ENCODE measurements at places on chromosomes 7 and 10.

DNA sequence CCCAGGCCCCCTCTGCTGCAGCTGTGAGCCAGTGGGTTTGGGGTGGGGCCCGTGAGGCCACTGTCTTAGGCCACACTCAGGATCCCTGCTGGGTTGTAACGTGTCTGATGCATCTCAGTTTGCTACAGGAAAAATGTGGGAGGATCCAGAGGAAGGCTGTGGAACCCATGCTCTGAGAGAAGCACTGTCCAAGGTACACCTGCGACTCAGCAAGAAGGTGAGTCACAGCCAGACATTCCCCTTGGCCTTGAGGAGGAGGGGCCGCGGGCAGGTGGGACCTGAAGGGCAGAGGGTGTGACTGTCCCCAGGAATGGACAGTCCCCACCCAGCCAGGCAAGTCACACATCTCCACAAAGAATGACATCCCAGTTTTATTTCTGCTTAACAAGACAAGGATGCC, 27.8 kb upstream of the C10orf120 start:
- DNase-seq = no peak

DNA sequence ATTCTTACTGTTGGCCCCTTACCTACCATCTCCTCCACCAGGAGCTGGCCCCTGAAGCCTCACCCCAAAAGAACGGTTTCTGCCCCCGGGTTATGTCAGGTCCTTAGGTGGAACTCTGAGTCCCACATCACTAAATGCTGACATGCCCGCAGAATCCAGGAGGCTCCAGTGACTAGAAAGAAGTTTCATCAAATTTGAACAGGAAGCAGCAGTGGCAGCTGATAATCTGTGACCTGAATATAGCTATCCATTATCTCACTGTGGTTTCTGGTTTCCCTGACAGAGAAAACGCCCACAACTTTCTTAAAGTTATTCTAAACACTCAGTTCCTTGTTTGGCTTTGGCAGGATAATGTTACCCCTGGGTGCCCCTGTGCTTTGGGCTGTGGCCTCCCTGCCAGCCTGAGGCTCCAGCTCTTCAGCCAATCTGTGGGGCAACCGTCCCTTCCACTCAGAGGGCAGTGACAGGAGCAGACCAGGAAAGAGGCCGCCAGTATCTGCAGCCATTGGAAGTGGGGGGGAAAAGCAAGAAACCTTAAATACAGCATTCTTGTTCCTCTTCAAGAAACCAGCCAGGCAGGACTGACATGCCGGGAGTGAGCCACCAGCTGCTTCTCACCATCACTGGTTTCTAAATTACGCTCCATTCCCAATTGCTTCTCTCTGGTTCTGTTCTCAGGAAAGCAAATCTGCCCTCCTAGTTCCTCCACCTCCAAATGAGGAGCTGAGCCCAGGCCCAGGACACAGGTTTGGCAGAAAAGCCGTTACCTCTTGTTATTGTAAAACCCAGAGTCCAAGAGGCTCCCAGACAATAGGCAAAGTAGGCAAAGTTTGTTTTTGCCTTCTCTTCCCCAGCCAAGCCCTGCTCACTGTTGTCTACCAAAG, 41.2 kb upstream of the VCL start:
- DNase-seq = peak; percentile 81

DNA sequence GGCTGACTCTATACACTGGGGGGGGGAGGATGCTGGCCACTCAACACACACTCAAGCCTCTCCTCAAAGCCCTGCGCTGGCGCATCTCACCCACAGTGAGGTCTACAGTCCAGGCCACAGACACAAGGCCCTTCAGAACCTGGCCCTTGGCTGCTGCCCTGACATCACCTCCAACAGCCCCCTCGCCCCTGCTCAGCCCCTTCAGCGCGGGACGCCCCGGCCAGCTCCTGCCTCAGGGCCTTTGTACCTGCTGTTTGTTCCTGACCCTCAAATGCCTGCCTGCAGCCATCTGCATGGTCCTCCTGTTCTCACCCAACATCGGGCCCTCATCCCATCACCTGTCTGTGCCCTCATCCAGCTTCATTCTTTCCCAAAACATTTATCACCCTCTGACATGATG, 572.6 kb downstream of the DNAJB6 start:
- no peak for DNase-seq

- no peak for DNase-seq
Measured at GRCh38 chr7:3888096-3888495, 587.0 kb downstream of the SDK1 start.

- DNase-seq = no peak
Measured at GRCh38 chr10:14859043-14859442, 19.6 kb upstream of the SUV39H2 start.

DNA sequence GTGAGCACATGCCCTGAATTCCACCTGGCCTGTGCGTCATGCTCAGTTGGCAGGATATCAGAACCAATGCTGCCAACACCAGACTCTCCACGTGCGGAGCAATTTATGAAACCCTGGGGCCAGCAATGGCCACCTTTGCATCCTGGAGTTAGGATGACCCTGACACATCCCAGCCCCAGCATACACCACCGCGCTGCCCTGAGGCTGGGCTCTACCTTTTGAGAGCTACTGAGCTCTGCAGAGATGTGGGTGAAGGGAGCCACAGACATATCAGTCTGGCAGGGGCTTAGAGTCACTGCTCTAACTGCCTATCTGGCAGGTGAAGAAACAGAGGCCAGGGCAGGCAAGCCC, 41.9 kb downstream of the SYPL1 start:
- no peak for DNase-seq

DNA sequence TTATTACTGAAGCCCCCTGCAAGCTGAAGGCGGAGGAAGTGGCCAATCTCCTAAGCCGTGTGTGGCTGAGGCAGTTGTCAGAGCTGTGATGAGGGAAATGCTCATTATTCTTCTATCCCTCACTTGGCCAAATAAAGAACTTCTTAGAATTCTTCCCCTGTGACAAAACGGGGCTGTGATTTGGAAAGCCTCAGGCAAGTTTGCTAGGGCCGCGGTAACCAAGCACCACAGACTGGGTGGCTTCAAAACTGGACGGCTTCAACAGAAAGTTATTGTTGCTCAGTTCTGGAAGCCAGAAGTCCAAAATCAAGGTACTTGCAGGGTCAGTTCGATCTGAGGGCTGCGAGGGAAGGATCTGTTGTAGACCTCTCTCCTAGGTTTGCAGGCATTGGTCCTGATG, 72.3 kb upstream of the STEAP1B start:
- no peak for DNase-seq

DNA sequence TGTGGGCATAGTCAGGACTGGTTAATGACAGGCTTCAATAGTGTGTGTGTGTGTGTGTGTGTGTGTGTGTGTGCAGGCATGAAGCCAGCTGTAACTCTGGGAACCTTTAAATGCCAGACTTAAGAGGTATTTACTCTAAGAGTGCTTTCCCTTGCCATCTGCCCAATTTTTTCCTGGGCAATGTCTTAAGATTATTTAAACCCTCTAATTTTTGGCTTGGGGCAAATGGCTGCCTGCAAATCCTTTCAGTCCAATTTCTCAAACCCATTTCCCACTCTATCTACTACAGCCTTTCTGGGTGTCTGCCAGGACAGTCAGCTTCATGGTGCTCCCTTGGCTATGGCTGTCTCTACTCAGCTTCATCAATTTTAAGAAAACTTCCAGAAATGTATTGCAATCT, 62.6 kb upstream of the C1GALT1 start:
- DNase-seq = no peak

DNA sequence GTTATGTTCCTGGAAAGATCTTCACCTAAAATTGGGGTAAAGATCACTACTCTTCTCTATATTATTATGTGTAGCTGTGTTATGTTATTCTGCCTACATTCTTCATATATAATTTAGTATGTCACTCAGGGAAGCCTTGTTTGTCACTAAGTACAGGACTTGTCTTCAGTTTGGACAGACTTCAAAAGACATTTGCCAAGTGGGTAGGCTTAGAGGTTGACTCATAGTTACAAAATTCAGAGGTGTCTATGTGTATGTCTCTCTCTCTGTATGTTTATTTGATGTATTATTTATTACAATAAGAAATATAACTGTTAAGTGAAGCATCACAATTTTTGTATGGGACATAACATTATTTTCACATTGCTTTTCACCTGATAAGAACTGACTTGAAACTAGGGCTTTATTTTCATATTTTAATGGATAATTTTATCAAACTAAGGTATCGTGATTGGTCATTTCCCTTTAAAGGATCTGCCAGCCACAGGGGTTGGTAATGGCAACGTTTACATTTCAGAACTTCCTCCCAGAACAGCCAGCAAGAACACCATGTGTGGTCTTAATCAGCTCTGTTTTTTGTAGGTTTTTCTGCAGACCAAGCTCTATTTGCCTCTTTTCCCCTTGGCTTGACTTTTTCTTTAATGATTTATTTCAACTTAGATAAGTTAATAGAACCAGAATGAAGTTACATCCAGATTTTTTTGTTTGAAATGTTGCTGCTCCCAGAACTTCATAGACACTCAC, 262.1 kb upstream of the CACNA2D1 start:
- no peak for DNase-seq

GRCh38 chr7:33722383-33723101, 182.8 kb upstream of the BMPER start:
- DNase-seq = no peak

DNA sequence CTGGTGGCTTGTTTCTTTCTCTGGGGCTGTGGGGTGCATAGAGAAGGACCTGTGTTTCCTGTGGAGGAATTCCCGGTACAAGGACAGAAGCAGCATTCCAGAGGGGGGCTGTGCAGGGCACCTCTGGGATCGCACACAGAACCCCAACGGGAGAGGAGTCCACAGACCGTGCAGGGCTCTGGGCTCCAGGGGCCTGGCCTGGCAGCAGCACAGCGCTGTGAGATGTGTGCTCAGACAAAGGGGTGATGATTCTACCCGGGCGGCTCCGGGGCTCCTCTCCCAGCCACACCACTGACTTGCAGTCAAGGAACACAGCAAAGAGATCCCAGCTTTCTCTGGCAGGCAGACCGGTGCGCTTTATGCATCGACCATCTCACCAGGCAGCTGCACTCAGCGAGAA, 6.9 kb upstream of the SHH start:
- DNase-seq = no peak

GRCh38 chr10:96263669-96264068, 7.7 kb downstream of the BLNK start:
- no peak for DNase-seq

DNA sequence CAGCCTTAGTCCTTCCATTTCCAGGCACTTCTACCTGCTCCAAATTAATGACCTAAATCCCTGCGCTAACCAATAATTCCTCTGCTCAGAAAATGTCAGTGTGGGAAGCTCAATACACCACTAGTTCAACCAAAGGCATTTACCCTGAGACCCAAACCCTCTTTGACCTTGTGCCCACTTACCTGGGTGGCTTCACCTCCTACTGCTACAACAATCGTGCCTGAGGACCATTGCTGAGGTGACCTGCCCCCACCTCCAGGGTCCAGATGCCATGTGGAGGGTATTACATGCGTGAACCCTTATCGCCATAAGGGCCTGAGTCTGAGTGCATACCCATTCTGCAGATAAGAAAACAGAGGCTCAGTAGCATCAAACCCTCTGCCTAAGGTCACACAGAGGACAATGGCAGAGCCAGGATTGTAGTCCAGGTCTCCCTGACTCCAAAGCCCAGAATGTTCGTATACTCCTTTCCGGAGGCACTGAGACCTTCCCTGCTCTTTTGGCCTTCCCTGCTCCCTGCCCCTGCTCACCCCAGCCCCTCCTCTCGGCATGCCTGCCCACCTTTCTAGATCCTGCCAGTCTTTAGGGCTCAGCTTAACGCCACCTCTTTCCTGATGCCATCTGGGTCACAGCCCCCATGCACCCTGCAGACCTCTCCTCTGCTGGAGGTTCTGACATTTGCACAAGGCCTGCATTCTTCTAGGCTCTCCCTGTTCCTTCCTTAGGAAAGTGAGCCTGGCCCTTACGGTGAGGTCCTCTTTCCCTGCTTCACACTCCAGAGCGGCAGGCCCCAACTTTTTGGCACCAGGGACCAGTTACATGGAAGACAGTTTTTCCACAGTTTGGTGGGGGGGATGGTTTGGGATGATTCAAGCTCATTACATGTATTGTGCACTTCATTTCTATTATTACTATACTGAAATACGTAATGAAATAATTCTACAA, 94.9 kb downstream of the CHST15 start:
- no peak for DNase-seq

DNA sequence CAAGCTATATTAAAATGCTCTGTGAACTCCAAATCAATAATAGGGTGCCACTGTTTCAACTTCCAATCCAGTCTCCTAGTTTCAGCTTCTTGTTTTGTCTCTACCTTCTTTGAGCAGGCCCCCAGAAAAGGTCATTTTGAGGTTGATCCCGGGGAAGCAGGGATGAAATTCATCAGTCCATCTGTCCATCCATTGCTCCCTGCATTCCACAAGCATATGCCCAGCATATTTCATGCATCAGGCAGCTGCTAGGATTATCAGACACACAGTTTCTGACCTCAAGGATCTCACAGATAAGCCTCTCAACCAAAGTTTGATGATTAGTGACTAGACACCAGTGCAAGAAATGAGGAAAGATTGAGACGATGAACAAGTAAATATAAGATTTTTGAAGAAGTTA, 186.6 kb upstream of the PDE1C start:
- no peak for DNase-seq

- DNase-seq = no peak
Measured at GRCh38 chr10:4670737-4671136, 155.3 kb upstream of the AKR1E2 start.

- DNase-seq = no peak
Measured at GRCh38 chr7:104185346-104185745, 22.5 kb downstream of the ORC5 start.

- no peak for DNase-seq
Measured at GRCh38 chr10:24858288-24859270, 93.8 kb downstream of the PRTFDC1 start.

DNA sequence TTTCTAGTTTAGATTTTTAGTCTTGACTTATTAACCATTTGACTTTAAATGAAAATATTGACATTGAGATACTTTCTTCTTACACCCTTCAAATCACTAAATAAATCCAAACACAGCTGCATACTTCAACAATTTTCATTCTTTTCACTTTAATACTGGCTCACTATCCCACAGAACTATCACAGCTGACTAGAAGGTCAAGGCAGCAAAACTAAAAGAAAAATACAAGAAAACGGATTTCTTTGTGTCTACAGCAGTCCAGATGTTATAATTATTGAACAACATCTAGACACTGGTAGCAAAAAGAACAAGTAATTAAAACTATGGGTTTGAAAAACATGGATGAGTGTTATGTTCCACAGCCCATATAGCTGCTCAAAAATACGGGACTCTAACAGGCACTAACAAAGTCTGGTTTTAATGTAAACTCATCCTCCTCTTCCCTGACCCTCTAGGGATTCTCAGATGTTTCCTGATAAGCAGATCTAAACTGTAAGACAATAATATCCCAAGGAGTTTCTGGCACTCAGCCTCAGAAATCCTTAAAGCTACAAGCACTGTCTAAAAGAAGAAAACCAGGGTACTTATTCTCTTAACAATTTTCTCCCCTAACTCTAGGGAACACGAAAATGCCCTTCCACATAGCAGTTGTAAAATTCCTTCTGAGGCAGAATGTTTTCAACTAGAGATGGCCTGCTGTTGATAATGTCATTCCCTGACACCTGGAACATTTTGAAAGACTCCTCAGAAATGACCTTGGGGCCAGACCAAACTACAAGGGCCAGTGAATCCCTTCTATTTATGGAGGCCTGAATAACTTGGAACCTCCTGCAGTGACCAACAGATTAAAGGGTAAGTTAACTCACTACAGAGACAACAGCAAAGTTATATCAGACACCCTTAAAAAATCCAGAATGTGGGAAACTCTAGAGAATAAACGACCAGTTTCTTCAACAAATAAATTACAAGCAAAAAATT, 12.8 kb downstream of the DNMBP start:
- DNase-seq = no peak

All from KG1 (cell line).